Activated CD4-positive, alpha-beta memory T cell treated with anti-CD3 and anti-CD28 coated beads for 36 hours (primary cell): ENCODE measurements at places on chromosomes 1 and 21. TPM values are rescaled to one million over a fixed set of nuclear protein-coding genes. Genes with fewer than 3 reads are reported as not detected.

The B3GALT2 gene
- 0.07 TPM for total RNA-seq

The BLACAT1 gene
- 0.90 TPM for total RNA-seq

The MMEL1 gene
- 1.2 TPM for total RNA-seq

The OR10Z1 gene
- total RNA-seq, result not detected

The PKP1 gene
- not detected for total RNA-seq

The CHRM3 gene
- not detected for total RNA-seq

The TSACC gene
- total RNA-seq, result not detected

The SYNC gene
- total RNA-seq, result not detected

The ABCD3 gene
- total RNA-seq, result 34.0 TPM

The ALDH4A1 gene
- total RNA-seq, result 7.2 TPM

The C1QC gene
- not detected for total RNA-seq

The LAPTM5 gene
- total RNA-seq, result 190 TPM

The SLAMF9 gene
- total RNA-seq, result not detected

The ERG gene
- not detected for total RNA-seq

The DMRTA2 gene
- total RNA-seq, result not detected

The LCE2A gene
- total RNA-seq, result not detected

The HEYL gene
- 0.19 TPM for total RNA-seq

The OR2L13 gene
- not detected for total RNA-seq

The XCL2 gene
- total RNA-seq, result 0.75 TPM

The ADCY10 gene
- total RNA-seq, result 0.05 TPM

The ADAMTS1 gene
- total RNA-seq, result not detected

The LINGO4 gene
- total RNA-seq, result 0.33 TPM

The XCL1 gene
- total RNA-seq, result 0.97 TPM

The SH2D1B gene
- total RNA-seq, result not detected

The AQP10 gene
- not detected for total RNA-seq

The ATXN7L2 gene
- 11.1 TPM for total RNA-seq

The LAMB3 gene
- 14.6 TPM for total RNA-seq
